ENCODE measurements at places on chromosomes 13 and 19. TPM values are rescaled to one million over a fixed set of nuclear protein-coding genes. Genes with fewer than 3 reads are reported as not detected.

BEST2 gene
- 0.62 TPM for total RNA-seq

SPACA4 gene
- not detected for total RNA-seq

KCNN1 gene
- total RNA-seq = 0.95 TPM

JUND gene
- 46.0 TPM for total RNA-seq

NLRP4 gene
- not detected for total RNA-seq

ZNF723 gene
- total RNA-seq = not detected

SHC2 gene
- 1.1 TPM for total RNA-seq

SIGLEC12 gene
- total RNA-seq = not detected

ODAD3 gene
- total RNA-seq = 1.3 TPM

ZNF541 gene
- total RNA-seq = not detected

ZNF414 gene
- total RNA-seq = 14.2 TPM

TPP2 gene
- total RNA-seq = 16.8 TPM

C19orf38 gene
- not detected for total RNA-seq

TJP3 gene
- 0.67 TPM for total RNA-seq

AMER2 gene
- not detected for total RNA-seq

DNAAF3 gene
- total RNA-seq = 5.4 TPM

ZNF578 gene
- not detected for total RNA-seq

KL gene
- total RNA-seq = not detected

PDE4A gene
- total RNA-seq = 5.3 TPM

ZNF763 gene
- total RNA-seq = not detected

CTXN1 gene
- 6.0 TPM for total RNA-seq

GPC6 gene
- 5.8 TPM for total RNA-seq

NLRP7 gene
- total RNA-seq = not detected

CCDC169 gene
- 0.37 TPM for total RNA-seq

C19orf33 gene
- 705 TPM for total RNA-seq

CRX gene
- not detected for total RNA-seq

RGL3 gene
- 2.2 TPM for total RNA-seq

ZNF729 gene
- total RNA-seq = not detected

IQCN gene
- total RNA-seq = 0.71 TPM

ZIC2 gene
- total RNA-seq = 8.1 TPM

MCEMP1 gene
- total RNA-seq = not detected

PNMA8B gene
- not detected for total RNA-seq

CDC37 gene
- total RNA-seq = 191 TPM

CCDC106 gene
- 12.8 TPM for total RNA-seq

MAP3K10 gene
- total RNA-seq = 18.5 TPM

TMPRSS9 gene
- total RNA-seq = not detected

CGB3 gene
- not detected for total RNA-seq

SLC17A7 gene
- total RNA-seq = 0.31 TPM

CNOT3 gene
- total RNA-seq = 72.5 TPM

LYPD3 gene
- 0.36 TPM for total RNA-seq

BORA gene
- 6.7 TPM for total RNA-seq

DLL3 gene
- 12.3 TPM for total RNA-seq

IGFL3 gene
- total RNA-seq = not detected

MICU2 gene
- 15.9 TPM for total RNA-seq

POGLUT2 gene
- total RNA-seq = 6.2 TPM

ATP12A gene
- total RNA-seq = 0.06 TPM

ADPRHL1 gene
- total RNA-seq = 13.9 TPM

TMEM161A gene
- total RNA-seq = 11.6 TPM

GYS1 gene
- 22.0 TPM for total RNA-seq
